ENCODE measurements at places on chromosomes 2 and 18. TPM values are rescaled to one million over a fixed set of nuclear protein-coding genes. Genes with fewer than 3 reads are reported as not detected.

DNA sequence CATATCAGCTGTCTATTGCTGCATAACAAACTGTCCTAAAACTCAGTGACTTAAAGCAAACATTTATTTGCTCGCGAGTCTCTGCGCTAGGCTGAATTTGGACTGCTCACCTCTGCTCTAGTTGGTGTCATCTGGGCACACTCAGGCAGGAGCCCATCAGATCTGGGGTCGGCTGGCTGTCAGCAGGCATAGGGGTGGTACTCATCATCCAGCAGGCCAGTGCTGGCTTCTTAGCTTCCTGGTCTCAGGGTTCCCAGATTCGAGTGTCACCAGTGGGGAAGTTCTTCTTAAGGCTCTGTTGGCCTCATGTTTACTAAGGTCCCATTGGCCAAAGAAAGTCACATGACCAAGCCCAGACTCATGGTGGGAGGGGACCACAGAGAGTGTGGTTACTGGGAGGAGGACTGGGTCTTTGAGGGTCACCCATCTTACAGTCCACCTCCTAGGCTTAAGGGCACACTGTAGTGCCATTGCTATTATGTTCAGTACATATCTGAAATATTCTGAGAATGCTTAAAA lies 71.6 kb upstream of the ATG16L1 start:
- no peak for DNase-seq

DNA sequence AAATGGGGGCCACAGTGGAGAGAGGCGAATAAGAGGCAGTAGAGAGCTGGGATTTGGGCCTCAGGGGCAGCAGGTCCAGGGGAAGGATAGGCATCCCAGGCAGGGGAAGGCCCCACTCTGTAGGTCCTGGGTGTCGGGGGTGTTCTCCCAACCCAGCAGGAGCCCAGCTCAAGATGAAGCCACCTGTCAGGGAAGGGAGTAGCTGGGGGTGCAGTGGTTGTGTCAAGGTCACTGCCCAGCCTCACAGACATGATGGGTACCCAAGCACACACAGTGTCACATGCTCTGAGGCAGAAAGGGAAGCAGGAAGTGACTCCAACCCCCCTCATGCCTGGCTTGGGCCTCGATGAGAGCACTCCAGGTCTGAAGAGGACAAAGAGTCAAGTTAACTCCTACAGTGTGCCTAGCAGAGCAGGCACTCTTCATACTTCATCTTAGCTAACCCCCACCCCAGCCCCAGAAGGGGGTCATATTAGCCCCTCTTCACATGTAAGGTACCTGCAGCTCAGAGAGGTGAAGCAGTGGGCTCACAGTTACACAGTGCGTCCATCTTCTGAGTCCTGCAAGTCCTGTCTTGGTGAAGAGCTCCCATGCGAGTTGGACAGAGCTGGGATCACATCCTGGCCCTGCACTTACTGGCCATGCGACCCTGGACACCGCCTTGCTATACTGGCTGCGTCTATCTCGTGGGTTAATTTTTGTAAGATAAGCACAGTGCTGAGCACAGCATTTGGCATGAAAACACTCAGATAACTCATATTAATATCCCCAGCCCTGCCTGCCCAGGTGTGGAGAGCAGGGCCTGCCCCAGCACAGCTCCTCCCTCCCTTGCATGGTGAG lies 72.6 kb upstream of the DAPL1 start:
- DNase-seq = no peak

GRCh38 chr18:63257453-63257852 lies 62.1 kb downstream of the BCL2 start:
- no peak for DNase-seq

RNASEH1 gene
- 18.5 TPM for total RNA-seq

DNA sequence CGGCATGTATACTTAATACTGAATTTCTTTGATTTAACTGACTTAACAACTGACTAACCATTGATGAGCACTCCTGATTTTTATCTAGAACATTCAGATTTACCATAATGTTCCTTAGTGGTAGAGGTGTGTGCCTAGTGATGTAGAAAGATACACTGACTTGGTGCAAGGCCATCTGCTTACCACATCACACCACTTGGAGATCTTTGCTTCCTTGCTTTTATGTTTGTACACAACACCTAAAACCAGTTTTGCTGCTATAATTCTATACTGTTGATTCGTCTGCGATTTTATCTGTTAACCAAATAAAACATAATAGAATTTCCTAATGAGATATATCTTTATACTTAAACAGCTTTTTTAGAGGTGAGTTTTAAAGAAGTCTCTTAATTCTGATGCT lies 3.9 kb upstream of the FARP2 start:
- no peak for DNase-seq

MC2R gene
- not detected for total RNA-seq
